Stimulated activated naive B cell treated with anti-CD40 and anti-IgM and Interleukin-4, amounts not matched to agents 10 μg/mL and 1 μg/mL and 100 μg/mL, for 72 hours (primary cell): ENCODE measurements at places on chromosomes 5 and 9.

GRCh38 chr9:76355886-76356285, 38.3 kb downstream of the RFK start:
- DNase-seq, result no peak

DNA sequence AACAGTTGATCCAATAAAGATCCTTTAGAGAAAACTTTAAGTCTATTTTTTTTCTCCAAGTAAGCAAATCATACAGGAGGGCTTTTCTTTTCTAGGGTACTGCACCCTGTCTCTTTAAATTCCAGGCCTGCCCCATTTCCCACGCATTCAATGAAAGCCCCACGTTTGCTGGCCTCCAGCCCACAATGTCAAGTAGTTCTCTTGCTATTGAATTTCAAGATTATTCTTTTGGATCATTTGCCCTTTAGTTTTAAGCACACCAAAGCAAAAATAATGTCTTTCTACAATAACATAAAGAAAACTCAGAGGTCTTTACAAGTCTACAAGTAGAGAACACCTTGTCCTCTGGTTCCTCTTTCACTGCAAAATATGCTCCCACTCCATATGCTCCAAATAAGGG, 15.6 kb downstream of the MLLT3 start:
- DNase-seq, result no peak

- no peak for DNase-seq
Measured at GRCh38 chr9:33464045-33464636, 9.6 kb downstream of the NOL6 start.

DNA sequence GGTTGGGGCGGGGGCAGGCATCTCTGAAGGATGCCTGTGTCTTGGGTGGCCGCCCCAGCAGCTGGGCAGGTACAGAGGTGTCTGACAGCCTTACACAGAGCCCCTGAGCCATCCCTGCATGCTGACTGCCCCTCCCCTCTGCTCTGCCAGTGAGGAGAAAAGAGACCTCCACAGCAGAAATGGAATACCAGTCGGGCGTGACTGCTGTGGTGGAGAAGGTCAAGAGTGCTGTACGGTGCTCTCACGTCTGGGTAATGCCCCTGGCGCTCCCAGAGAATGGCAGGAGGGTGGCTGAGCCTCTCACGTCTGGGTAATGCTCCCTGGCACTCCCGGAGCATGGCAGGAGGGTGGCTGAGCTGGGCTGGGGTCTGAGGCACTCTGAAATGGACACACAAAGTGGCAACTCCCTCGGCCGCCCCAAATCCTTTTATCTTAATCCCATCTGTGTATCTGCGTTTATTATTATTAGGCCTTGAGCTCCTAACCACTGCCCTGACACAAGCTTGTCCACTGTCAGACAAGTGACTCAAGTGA, 2.5 kb upstream of the RABL6 start:
- no peak for DNase-seq

DNA sequence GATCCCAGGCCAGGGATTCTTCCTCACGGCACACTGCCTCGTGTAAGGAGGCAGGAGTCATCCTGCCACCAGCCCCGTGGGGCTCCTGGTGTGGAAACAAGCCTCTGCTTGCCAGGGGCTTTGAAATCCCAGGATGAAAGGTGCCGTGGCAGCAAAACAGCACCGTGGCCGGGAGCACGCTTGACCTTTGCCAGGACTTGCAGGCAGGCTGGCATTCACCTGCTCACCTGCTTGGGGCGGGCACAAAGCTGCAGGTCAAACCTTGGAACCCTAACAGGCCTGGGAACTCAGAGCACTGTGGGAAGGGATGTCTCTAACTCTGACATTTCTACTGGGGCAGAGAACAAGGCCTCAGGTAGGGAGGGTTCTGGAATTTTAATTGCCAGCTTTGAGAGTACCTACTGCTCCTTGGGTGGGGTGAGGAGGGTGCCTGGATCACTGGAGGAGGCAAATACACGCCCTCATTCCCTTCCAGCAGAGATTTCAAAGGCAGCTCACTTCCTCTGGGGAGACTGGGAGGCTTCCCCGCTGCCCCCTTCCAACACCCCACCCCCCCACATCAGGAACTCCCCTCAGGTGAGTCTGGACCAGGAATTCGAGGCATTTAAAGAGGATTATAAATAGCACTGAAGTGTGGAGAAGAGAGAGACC, 45.6 kb upstream of the STXBP1 start:
- no peak for DNase-seq

- no peak for DNase-seq
Measured at GRCh38 chr5:133746834-133747233, 134.5 kb upstream of the FSTL4 start.
